ENCODE measurements at places on chromosomes 2 and 18.

GRCh38 chr18:48284743-48285142, 124.4 kb downstream of the ZBTB7C start:
- DNase-seq = no peak

DNA sequence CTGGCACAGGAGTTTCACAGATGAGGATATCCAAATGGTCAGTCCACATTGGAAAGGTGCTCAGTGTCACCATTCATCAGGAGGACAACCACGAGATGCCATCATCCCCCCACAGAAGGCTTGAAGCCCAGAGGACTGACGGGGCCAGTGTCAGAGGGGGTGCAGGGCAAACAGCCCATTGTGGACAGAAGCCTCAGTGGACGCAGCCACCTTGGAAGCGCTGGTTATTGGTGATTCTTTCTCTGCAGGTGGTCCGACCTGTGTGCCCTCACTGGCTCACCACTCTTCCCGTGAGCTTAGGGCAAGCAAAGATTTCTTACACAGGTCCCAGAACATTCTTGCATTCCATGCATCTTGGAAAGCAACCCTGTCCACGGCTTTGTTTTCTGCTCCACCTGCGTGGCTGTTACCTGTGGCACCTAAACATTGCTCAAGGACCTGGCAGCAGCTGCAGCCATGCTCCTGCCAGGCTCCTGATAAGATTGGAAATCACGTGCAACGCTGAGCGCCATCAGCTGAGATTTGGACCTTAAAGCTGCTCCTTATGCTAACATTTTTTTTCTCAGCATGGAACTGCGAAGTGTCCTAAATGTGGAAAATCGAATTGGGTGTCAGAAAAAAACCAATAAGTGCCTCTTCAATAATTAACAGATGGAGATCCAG, 110.9 kb upstream of the CTDP1 start:
- no peak for DNase-seq

GRCh38 chr2:58698620-58699019, 457.5 kb upstream of the FANCL start:
- peak; percentile 64 for DNase-seq

- DNase-seq = no peak
Measured at GRCh38 chr2:180169474-180169873, 162.4 kb upstream of the CWC22 start.

GRCh38 chr2:28543316-28544035, 47.6 kb downstream of the PLB1 start:
- DNase-seq = no peak

DNA sequence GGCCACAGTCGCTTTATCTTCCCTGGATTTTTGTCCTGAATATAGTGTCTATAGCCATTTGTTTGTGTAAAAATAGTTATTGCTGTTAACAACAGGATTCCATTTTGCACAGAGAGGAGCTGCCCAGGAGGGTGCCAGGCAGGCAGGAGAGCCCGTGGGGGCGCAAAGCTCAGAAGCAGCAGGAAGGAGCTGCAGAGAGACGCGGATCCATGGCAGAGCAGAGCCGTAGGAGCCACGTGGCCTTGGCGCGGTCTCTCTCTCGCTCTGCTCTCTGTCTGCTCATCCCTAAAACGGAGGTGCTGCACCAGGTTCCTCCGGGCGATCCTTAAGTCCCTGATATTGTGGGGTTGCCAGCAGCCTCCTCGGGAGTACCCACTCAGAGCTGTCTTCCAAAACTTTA, 185.3 kb upstream of the MYT1L start:
- no peak for DNase-seq

- DNase-seq = no peak
Measured at GRCh38 chr2:240879105-240879504, 10.5 kb downstream of the AGXT start.

GRCh38 chr18:28735731-28736130, 558.8 kb upstream of the CDH2 start:
- no peak for DNase-seq

GRCh38 chr2:190781604-190782198, 98.9 kb upstream of the GLS start:
- peak; percentile 76 for DNase-seq

GRCh38 chr2:205189301-205189700, 493.0 kb upstream of the NRP2 start:
- DNase-seq = no peak

DNA sequence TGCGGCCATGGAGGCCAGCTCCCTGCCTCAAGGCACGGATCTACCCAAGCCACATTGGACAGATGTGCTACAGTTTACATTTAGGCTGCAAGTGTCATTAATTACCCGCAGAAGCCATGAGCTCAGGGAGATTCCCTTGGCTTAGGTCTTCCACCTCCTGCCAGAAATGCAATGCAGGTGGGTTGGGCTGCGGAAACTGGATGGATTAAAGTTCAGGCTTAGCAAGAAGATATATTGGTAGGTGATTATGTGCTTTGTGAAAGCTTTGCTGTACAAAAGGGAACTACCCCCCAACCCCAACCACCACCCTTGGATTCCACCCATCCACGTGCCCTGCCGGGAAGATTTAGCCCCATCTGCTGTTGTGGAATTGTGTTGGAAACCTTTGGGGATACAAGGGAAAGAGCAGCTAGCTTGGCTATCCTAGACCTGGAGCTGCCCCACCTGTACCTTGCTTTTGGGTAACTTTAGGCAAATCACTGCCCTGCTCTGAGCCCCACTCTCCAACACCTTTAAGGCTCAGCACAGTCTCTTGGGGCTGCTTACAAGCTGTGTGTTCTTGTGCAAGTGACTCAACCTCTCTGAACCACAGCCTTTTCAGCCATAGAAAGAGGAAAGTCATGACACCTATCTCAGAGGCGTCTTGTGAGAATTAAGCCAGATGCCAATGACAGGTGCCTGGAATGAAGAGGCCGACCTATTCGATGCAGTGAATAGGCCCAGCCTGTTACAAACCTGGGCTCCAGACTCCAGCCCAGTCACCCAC, 141.6 kb upstream of the GLI2 start:
- no peak for DNase-seq

DNA sequence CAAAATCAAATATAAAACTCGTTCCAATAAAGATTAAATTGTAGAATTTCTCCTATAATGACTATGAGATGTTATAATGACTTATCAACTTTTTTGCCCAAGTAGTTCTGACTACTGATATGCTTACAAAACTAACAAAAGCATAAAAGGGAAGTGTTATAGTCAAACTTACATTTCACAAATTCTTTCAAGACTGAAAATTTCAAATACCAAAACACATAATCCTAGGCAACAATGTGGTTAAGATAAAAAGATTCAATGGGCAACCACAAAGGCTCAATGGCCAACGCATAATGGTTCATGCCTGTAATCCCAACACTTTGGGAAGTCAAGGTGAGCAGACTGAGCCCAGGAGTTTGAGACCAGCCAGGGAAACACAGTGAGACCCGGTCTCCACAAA, 135.7 kb downstream of the USP34 start:
- peak; percentile 16 for DNase-seq

- no peak for DNase-seq
Measured at GRCh38 chr2:3460831-3461800, 58.2 kb downstream of the ADI1 start.

GRCh38 chr2:171529914-171530313, 7.6 kb downstream of the CYBRD1 start:
- no peak for DNase-seq

DNA sequence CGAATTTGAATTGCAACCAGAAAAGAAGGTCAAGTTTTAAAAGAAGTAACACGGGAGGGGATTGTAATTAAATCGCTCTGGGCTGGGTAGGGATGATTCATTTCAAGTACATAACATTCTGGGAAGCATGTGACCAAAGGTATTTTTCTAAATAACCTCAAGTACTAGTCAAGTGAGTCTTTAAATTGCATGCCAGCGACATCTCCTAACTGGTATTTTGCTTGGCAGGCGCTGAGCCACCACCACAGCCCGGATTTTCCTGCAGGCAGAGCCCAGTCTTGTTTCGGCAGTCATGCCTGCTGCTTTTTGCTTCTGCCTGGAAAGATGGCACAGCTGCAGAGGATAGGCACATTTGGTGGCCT, 33.7 kb upstream of the NPAS2 start:
- no peak for DNase-seq

All from suppressor macrophage treated with lipopolysaccharide for 4 hours (primary cell).